ENCODE measurements at places on chromosomes 7 and 10.

GRCh38 chr7:25853314-25853713, 298.7 kb upstream of the NFE2L3 start:
- DNase-seq = no peak

GRCh38 chr10:106771154-106771553, 393.4 kb downstream of the SORCS1 start:
- DNase-seq = no peak

GRCh38 chr7:37205451-37205850, 243.2 kb downstream of the ELMO1 start:
- DNase-seq = no peak

GRCh38 chr10:88538048-88538447, 45.1 kb downstream of the RNLS start:
- DNase-seq = no peak

DNA sequence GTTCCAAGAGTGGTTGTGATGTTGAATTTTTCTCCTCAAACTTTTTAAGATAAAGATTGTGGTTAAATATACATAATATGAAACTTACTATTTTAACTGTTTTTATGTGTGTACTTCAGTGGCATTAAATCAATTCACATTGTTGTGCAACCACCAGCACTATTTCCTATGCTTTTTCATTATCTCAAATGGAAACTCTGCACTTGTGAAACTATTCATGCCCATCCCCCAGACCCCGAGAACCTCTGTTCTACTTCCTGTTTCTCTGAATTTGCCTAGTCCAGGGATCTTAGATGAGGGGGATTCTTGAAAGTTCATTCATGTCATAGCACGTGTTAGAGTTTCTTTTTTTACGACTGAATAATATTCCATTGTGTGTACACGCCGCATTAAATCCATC, 67.0 kb downstream of the WDR37 start:
- DNase-seq = no peak

DNA sequence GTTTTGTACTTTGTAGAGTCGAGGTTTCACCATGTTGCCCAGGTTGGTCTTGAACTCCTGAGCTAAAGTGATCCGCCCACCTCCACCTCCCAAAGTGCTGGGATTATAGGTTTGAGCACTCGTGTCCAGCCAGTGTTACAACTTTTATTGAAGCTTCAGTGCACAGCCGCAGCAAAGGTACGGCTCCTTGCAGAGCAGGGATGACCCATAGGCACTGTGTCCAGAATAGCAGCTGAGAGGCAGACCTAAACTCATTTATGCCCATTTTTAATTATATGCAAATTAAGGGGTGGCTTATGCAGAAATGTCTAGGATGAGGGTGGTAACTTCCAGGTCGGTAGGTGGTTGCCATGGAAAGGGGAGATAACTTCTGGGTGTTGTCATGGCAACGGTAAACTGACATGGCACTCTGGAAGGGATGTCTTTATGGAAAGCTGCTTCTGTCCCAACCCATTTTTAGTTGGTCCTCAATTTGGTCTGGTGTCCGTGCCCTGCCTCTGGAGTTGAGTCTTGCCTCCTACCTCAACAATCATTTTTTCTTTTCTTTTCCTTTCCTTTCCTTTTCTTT, 22.7 kb downstream of the NYAP1 start:
- DNase-seq = no peak

GRCh38 chr10:100528921-100529474, 673 bp downstream of the NDUFB8 start:
- DNase-seq = no peak

- DNase-seq = no peak
These were observed 380.7 kb downstream of the RPS24 start for GRCh38 chr10:78414380-78414779.

DNA sequence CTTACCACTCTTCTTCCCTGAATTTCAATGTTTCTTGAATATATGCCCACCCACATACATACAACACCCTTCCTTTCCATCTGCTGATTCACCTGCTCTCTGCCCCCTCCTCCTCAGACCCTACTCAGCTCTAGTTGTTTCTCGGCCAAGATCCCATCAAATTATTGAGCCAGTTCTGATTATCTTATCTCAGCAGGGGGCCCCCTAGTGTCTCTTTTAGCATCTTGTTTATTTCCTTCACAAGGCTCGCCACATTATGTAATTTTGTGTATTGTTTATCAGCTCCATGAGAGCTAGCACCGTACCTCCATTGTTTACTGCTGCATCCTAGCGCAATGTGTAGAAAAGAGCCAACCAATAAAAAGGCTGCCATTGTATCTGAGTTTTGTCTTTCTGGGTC, 71.9 kb downstream of the FAM13C start:
- no peak for DNase-seq

GRCh38 chr10:32073128-32073527, 16.9 kb upstream of the KIF5B start:
- no peak for DNase-seq

DNA sequence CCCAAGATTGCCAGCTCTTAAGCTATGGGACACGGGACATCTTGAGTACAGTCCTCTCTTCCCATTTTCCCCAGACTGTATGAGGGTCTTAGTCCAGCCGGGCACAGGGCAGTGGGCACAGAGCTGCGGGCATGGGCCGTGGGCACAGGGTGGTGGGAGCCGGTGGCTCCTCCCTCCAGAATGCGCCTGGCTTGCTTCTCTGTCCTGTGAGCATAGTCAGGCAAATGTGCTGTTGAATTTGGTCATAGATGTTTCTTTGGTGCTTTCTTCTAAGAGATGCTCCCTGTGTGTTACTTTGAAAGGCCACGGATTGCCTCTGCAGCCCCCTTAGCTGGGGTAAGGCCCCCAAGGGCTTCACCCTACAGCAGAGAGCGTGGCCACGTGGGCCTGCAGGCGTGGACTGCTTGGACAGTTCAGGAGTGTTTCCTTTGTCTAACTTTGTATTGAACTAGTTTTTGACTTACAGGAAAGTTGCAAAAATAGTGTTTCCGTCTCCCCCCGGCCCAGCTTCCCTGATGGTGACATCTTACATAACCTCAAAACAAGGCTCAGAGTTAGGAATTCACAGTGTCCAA, 24.7 kb downstream of the LRRC27 start:
- DNase-seq = no peak

DNA sequence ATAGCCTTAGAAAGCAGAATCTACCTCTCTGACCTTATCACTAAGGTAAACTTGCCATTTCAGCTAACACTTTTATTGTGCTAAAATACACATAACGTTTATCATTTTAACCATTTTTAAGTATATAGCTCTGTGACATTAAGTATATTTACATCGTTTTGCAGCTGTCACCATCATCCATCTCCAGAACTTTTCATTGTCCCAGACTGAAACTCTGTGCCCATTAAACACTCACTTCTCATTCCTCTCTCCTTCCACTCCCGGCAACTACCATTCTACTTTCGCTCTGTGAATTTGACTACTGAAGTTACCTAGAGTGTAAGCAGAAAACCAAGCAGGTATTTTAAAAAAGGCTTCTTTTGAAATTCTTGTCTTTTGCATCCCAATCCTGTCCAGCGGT, 1.3 kb downstream of the DDX50 start:
- DNase-seq = no peak

DNA sequence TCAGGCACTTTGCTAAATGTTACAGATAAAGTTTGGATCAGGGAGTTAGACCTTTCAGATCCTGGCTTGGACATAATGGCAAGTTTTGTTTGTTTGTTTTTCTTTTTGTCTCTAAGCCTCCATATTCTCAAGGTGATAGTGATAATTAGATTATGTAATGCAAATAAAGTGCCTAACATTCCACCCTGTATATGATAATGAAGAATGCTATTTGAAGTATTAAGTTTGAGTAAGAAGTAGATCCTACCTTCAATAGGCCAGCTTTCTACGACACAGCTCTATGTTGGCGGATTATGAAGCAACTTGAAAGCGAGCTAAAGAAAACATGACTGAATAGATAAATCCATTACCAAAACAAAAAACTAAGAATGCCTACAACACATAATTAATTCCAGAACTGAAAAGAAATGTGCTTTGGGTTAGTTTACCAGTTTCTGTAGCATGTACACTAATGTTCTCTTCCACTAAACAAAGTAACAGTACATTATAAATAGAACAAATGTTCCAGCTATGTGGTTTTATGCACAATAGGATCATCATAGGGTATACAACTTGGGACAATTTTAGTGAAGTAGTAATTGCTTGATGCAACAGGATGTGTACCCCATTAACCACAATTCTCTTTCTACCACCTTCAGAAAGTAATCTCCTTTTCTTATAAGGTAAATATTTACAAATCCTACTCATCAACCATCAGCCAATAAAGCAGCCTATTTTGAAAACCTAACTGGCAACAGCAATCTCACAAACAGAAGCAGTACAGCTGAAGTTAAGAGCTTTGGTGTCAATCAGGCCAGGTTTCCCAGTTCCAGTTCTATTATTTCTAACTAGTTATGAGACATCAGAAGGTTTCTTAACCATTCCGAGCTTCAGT, 1.5 kb downstream of the SEM1 start:
- DNase-seq = no peak

DNA sequence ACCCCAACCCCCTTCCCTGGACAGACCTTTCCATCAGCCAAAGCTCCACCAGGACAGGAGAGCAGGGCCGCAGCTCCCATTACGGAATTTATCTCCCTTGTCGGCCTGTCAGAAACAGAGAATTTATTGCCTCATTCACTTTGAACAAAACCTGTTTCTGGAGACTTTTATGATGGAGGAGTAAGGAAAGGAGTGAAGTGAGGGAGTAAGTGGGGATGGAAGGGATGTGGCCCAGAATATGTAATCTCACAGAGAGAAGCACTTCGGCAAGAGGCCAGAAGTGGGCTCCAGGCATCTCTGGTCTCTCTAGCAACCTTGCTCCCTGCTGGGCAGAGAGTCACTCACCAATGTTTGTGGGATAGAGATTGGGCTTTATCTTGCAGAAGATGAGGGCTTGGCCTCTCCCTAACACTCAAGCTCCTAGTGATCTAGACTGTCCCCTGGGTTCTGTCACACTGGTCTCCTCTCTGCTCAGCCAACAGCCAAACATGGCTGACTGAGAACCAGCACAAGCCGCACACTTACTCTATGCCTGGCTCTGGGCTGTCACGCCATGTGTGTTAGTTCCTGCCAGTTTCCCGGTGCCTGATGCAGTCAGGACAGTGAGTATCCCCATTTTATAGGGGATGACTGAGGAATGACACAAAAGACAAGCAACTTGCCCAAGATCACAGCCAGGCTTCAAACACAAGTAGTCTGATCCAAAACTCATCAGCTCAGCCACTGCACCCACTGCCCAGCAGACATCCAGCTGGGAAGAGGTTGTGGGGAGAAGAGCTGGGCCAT, 149.4 kb upstream of the ZMIZ1 start:
- DNase-seq = no peak

DNA sequence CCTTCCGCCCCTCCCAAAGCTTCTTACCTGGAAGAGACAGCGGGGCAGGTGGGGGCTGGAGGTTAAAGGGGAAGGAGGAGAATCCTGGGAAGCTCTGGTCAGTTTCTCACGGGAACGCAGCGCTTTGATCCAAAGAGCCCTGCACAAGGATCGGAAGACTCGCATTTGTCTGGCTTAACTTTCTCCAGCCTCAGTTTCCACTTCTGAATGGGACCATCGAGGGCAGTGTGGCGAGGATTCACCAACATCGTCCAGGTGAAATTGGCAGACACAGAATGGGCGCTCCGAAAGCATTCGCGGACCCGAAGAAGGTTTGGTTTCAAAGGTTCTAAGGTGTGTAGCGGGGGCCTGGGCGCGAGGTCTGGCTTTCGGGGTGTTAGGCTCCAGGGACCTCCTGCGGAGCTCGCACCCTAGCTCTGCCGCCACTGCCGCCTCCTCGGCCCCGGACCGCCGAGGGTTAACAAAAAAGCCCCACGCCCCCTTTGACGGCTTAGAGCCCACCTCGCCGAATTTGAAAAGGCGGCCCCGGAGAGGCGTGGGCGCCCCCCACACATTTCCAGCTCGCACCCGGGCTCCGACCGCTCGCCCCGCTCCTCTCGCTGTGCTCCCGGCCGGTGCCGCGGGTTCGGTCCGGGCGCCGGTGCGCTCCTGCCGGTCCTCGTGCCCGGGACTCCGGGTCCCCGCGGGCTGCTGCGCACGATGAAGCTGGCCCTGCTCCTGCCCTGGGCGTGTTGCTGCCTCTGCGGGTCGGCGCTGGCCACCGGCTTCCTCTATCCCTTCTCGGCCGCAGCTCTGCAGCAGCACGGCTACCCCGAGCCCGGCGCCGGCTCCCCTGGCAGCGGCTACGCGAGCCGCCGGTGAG, at the start of gene COL26A1:
TSS of gene COL26A1 (plus strand) at position 542 of the 862 bp plus-strand sequence. CDS start at position 700, 158 bp downstream.
- no peak for DNase-seq

DNA sequence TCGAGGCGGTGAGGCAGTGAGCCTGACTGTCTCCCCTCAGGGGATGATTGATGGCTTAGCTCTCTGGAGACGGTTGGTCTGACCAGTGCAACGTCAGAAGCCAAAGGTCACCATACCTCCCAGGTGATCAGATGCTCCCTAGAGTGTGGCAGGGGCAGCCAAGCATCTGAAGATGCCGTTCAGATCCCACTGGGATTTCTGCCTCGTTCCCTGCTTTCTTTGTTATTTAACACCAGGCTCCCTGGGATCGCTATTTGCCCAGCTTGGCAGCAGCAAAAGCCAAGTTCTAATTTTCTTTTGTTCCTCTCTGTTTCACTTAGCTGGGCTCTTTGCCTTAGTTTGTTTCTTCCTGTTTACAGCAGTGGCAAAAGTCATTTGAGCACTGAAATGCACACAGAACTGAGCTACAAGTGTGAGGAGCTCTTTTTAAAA, 53.5 kb upstream of the SVIL start:
- peak; percentile 27 for DNase-seq

DNA sequence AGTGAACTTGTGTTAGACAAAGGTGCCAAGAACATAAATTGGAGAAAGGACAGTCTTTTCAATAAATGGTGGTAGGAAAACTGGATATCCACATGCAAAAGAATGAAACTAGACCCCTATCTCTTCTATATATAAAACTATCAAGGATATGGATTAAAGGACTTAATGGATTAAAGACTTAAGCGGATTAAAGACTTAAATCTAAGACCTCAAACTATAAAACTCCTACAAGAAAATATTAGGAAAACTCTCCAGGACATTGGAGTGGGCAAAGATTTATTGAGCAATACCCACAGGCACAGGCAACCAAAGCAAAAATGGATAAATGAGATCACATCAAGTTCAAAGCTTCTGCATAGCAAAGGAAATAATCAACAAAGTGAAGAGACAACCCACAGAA, 242.9 kb upstream of the MEOX2 start:
- DNase-seq = no peak

All from C1 segment of cervical spinal cord (tissue), 14 donors.